ENCODE measurements at places on chromosomes 12 and 14. TPM values are rescaled to one million over a fixed set of nuclear protein-coding genes. Genes with fewer than 3 reads are reported as not detected.

- no peak overlapping the region for H3K27ac ChIP-seq
- no peak overlapping the region for H3K4me3 ChIP-seq
- no peaks in the 10 kb centered on the region for H3K36me3 ChIP-seq
Observed at GRCh38 chr12:104387190-104387589, 69.6 kb upstream of the CHST11 start.

DNA sequence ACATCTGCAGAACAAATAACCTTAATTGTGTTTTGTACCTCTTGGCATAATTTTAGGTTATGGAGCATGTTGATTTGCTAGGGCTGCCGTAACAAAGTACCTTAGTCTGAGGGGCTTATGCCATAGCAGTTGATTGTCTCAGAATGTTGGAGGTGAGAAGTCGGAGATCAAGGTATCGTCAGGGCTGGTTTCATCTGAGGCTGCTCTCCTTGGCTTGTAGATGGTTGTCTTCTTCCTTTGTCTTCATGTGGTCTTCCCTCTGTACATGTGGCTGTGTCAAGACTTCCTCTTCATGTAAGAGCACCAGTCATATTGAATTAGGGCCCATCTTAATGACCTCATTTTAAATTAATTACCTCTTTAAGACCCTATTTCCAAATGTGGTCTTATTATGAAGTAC lies 64.4 kb upstream of the PTHLH start:
- no peak for DNase-seq
- no peaks in the 10 kb centered on the region for H3K27me3 ChIP-seq
- H3K4me1 ChIP-seq = no peaks in the 10 kb centered on the region
- H3K36me3 ChIP-seq = no peaks in the 10 kb centered on the region

- H3K4me1 ChIP-seq = peaks cover 93% of the 10 kb centered on the region
- H3K27me3 ChIP-seq = no peaks in the 10 kb centered on the region
- DNase-seq = no peak
- no peak overlapping the region for H3K27ac ChIP-seq
- no peaks in the 10 kb centered on the region for H3K36me3 ChIP-seq
Observed at GRCh38 chr12:108724054-108724889, 7.0 kb downstream of the CORO1C start.

GRCh38 chr14:35353409-35354172 lies 51.0 kb downstream of the NFKBIA start:
- no peak for DNase-seq
- no peaks in the 10 kb centered on the region for H3K27me3 ChIP-seq
- no peaks in the 10 kb centered on the region for H3K36me3 ChIP-seq
- H3K4me1 ChIP-seq = peaks cover 12% of the 10 kb centered on the region

- H3K4me1 ChIP-seq = no peaks in the 10 kb centered on the region
- no peak overlapping the region for H3K4me3 ChIP-seq
- DNase-seq = no peak
- H3K36me3 ChIP-seq = no peaks in the 10 kb centered on the region
Observed at GRCh38 chr12:5232826-5233500, 189.3 kb downstream of the KCNA5 start.

DNA sequence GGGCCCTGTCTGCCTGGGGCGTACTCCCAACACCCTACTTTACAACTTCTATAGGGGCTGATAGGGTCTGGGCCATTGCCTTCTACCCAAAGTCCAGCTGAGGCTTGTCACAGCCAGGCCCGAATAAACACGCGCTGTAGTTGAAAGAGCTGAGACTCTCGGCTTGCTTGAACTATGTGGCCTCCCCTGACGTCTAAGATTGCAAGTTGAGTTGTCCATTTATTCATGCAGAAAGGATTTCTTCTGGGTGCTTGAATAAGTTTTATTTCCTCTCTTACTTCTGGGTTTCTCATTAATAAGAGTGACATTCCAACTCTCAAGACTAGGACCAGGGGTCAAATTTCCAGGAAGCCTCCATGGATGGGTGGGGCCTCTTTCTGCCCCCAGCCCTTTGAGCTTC lies 74.4 kb upstream of the VRK1 start:
- no peak overlapping the region for H3K27ac ChIP-seq
- no peak overlapping the region for H3K4me3 ChIP-seq
- DNase-seq = no peak
- H3K36me3 ChIP-seq = no peaks in the 10 kb centered on the region
- no peaks in the 10 kb centered on the region for H3K27me3 ChIP-seq

DNA sequence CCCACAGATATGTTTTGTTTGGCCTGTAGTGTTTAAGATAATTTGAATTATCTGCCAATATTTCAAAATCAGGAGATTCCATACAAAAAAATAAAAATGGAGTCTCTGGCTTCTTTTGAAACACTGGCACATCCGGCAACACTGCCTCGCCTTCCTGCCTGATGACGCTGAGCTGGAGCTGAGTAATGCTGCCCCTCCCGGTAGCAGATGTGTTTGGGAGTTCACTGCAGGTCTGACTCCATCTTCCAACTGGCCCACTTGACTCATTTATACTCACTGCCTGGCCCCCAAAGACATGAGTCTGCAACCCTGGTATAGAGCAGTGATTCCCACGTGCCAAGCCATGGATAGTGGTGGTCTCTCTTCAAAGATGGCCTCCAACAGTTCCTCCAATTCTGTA lies 7.4 kb downstream of the CIT start:
- no peaks in the 10 kb centered on the region for H3K27me3 ChIP-seq
- H3K4me3 ChIP-seq = no peak overlapping the region
- H3K27ac ChIP-seq = no peak overlapping the region

GRCh38 chr14:100454437-100454836 lies 131.3 kb downstream of the SLC25A47 start:
- no peaks in the 10 kb centered on the region for H3K4me1 ChIP-seq
- no peaks in the 10 kb centered on the region for H3K27me3 ChIP-seq
- DNase-seq = no peak

The NT5DC3 gene
- total RNA-seq = 15.9 TPM

The TSPAN19 gene
- 0.22 TPM for total RNA-seq

GRCh38 chr12:53060721-53061276 lies 10.9 kb downstream of the TNS2 start:
- peaks cover 99% of the 10 kb centered on the region for H3K36me3 ChIP-seq
- H3K4me3 ChIP-seq = no peak overlapping the region
- peak; percentile 27 for DNase-seq
- peak overlapping the region; percentile 99 for H3K27ac ChIP-seq
- no peaks in the 10 kb centered on the region for H3K27me3 ChIP-seq
- peaks cover 49% of the 10 kb centered on the region for H3K4me1 ChIP-seq

GRCh38 chr14:91934554-91935285 lies 12.8 kb downstream of the FBLN5 start:
- peaks cover 38% of the 10 kb centered on the region for H3K36me3 ChIP-seq
- H3K4me3 ChIP-seq = no peak overlapping the region
- H3K4me1 ChIP-seq = peaks cover 4% of the 10 kb centered on the region
- no peak for DNase-seq

- H3K36me3 ChIP-seq = peaks cover 12% of the 10 kb centered on the region
- H3K27me3 ChIP-seq = no peaks in the 10 kb centered on the region
- peak overlapping the region; percentile 57 for H3K4me3 ChIP-seq
- peak overlapping the region; percentile 96 for H3K27ac ChIP-seq
- H3K4me1 ChIP-seq = peaks cover 6% of the 10 kb centered on the region
Observed at GRCh38 chr12:124940143-124940392, 25.6 kb upstream of the UBC start.

DNA sequence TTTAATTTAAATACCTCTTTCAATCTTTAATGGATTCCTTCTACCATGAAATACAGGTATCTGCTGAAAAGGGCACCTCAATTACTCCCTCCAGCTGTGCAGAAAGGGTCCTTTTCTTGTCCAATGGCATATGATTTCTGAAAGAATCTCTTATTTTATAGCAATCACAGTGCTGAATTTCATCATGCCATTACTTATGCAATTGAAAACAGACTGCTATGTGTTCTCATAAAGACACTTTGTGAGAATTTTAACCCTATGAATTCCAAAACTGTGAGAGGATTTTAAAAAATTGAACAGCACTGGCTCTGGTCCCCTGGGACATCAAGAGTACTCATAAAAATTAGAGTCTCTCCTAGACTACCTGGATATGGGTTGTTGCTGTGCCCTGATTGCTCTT lies 45.9 kb upstream of the CNOT2 start:
- no peaks in the 10 kb centered on the region for H3K4me1 ChIP-seq
- DNase-seq = no peak
- H3K27me3 ChIP-seq = no peaks in the 10 kb centered on the region
- peak overlapping the region; percentile 73 for H3K27ac ChIP-seq

DNA sequence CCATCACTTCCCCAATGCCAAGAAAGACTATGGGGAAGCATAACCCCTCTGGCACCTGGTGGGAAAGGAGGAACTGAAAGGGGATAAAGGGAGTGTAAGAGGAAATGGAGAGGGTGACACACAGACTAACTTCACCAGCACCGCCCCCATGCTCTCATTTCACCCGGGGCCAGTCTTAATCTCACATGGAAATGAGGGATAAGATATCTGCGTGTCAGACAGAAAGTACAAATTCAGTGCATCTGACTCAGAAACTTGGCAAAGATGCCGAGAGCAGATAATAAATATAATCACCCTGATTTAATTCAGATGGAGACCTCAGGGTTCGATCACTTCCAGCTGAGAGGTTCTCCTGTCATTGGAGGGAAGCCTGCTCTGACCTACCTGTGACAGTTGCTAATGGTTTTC lies 191.6 kb downstream of the DUSP6 start:
- H3K36me3 ChIP-seq = no peaks in the 10 kb centered on the region
- DNase-seq = no peak
- H3K27ac ChIP-seq = no peak overlapping the region
- no peak overlapping the region for H3K4me3 ChIP-seq
- no peaks in the 10 kb centered on the region for H3K27me3 ChIP-seq
- H3K4me1 ChIP-seq = peaks cover 15% of the 10 kb centered on the region

- DNase-seq = no peak
- peaks cover 26% of the 10 kb centered on the region for H3K4me1 ChIP-seq
- peak overlapping the region; percentile 51 for H3K4me3 ChIP-seq
- no peaks in the 10 kb centered on the region for H3K36me3 ChIP-seq
Observed at GRCh38 chr14:68627868-68628604, 164.8 kb downstream of the ZFP36L1 start.

- H3K27ac ChIP-seq = peak overlapping the region; percentile 2
- no peaks in the 10 kb centered on the region for H3K27me3 ChIP-seq
- H3K4me3 ChIP-seq = no peak overlapping the region
Observed at GRCh38 chr14:50061664-50062437, 54.5 kb downstream of the VCPKMT start.

The GALNT9 gene
- total RNA-seq = 1.6 TPM

- DNase-seq = no peak
- H3K4me3 ChIP-seq = no peak overlapping the region
- H3K27ac ChIP-seq = no peak overlapping the region
- peaks cover 10% of the 10 kb centered on the region for H3K4me1 ChIP-seq
- H3K27me3 ChIP-seq = no peaks in the 10 kb centered on the region
- H3K36me3 ChIP-seq = peaks cover 38% of the 10 kb centered on the region
Observed at GRCh38 chr12:109598428-109598854, 24.8 kb downstream of the MVK start.

DNA sequence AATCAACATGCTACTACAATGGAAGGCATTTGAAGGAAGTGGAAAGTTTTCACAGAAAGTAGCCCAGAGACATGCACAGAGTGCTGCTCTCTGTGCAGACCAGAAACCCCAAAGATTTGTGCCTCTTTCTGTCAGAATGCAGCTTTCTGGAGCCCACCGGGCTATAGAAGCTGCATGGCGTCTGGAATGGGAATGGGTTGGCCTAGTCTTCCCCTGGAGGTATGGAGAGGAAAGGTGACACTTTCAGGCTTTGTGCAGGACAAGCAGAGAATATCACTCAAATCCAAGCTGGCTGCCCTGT lies 21.3 kb upstream of the ZFP36L1 start:
- H3K4me1 ChIP-seq = peaks cover 36% of the 10 kb centered on the region
- H3K36me3 ChIP-seq = no peaks in the 10 kb centered on the region
- no peak for DNase-seq
- no peaks in the 10 kb centered on the region for H3K27me3 ChIP-seq
- peak overlapping the region; percentile 62 for H3K4me3 ChIP-seq
- H3K27ac ChIP-seq = peak overlapping the region; percentile 96

The KRT74 gene
- not detected for total RNA-seq

GRCh38 chr12:132043770-132044467 lies 94.2 kb downstream of the EP400 start:
- no peaks in the 10 kb centered on the region for H3K27me3 ChIP-seq
- no peak overlapping the region for H3K4me3 ChIP-seq

GRCh38 chr12:94948232-94948810 lies 55.2 kb downstream of the NDUFA12 start:
- H3K36me3 ChIP-seq = no peaks in the 10 kb centered on the region
- no peak overlapping the region for H3K4me3 ChIP-seq
- H3K27me3 ChIP-seq = no peaks in the 10 kb centered on the region
- no peak for DNase-seq

- no peaks in the 10 kb centered on the region for H3K27me3 ChIP-seq
- no peak for DNase-seq
- no peak overlapping the region for H3K27ac ChIP-seq
- no peak overlapping the region for H3K4me3 ChIP-seq
Observed at GRCh38 chr12:45017916-45018315, 33.0 kb downstream of the DBX2 start.

DNA sequence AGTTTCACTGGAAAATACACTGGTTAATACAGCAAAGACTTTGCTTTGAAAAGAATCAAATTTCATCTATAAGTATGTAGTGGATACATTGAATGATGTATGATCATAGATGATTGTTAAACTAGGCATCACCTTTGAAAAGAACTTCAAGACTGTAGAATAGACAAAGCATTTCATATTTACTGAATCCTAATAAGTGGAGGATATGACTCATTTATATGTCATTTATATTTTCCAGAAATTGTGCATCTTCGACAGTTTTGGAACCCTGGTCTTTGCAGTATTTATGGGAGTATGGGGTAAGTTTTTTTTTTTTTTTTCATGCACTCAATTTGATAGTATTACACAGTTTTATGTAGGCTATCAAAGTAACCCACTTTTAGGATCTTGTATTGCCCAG lies 161.9 kb downstream of the ANO6 start:
- H3K27ac ChIP-seq = no peak overlapping the region
- no peak overlapping the region for H3K4me3 ChIP-seq
- DNase-seq = no peak
- H3K4me1 ChIP-seq = no peaks in the 10 kb centered on the region
- H3K36me3 ChIP-seq = no peaks in the 10 kb centered on the region
- H3K27me3 ChIP-seq = no peaks in the 10 kb centered on the region

DNA sequence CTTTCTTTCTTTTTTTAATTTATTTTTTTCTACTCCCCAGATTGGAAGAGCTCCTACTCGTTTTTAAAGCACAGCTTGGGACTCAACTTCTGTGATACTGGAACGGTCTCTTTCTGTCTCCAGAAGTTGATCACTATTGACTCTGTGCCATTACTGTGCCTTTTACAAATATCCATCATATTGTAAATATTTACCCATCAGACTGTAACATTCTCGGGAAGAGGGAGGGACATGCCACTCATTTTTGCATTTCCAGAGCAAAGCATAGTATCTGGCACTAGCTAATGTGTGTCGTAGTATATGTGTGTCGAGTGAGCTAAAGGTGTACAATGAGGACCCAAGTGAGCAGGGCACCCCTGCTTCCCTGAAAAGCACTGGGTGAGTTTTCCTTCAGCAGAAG lies 24.0 kb upstream of the GSG1 start:
- H3K36me3 ChIP-seq = no peaks in the 10 kb centered on the region
- H3K27ac ChIP-seq = no peak overlapping the region
- H3K4me3 ChIP-seq = no peak overlapping the region
- no peak for DNase-seq
- no peaks in the 10 kb centered on the region for H3K27me3 ChIP-seq

GRCh38 chr12:76275511-76276093 lies 72.6 kb downstream of the BBS10 start:
- H3K4me1 ChIP-seq = no peaks in the 10 kb centered on the region
- H3K4me3 ChIP-seq = no peak overlapping the region
- H3K27ac ChIP-seq = no peak overlapping the region
- no peaks in the 10 kb centered on the region for H3K36me3 ChIP-seq
